Fibroblast of the aortic adventitia (primary cell): ENCODE measurements at places on chromosomes 6 and 20. TPM values are rescaled to one million over a fixed set of nuclear protein-coding genes. Genes with fewer than 3 reads are reported as not detected.

GRCh38 chr6:16543521-16543920, 217.7 kb downstream of the ATXN1 start:
- DNase-seq = no peak

- no peak for DNase-seq
Measured at GRCh38 chr6:76166874-76167273, 94.4 kb upstream of the IMPG1 start.

The LAMA4 gene
- total RNA-seq = 306 and 904 TPM in 2 replicates

DNA sequence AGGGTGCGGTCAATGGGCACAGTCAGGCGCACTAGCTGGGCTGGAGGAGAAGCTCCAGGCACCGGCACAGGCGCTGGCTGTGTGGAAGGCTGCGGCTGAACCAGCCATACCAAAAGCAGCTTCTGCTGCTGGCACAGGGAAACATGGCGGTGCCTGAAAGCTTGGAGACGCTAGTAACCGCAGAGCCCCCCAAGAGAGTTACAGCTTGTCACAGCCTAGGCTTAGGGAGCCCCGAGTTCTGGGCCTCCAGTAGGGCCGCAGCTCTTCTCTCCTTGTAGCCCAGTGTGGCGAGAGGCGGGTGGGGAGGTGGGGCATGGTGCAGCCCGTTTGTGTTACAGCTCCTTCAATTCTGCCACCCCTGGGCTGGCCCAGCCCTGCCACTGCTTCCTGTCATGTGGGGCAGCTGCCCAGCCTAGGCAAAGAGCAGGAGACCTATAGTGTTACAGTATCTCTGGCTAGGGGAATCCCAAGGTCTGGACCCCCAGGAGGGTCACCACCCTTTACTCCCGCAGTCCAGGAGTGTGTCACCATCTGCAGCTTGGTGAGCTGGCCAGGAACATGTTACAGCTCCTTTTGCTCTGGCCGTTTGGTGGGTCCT, 58.6 kb upstream of the MANEA start:
- no peak for DNase-seq

The TRIM40 gene
- not detected in 2 replicates for total RNA-seq

DNA sequence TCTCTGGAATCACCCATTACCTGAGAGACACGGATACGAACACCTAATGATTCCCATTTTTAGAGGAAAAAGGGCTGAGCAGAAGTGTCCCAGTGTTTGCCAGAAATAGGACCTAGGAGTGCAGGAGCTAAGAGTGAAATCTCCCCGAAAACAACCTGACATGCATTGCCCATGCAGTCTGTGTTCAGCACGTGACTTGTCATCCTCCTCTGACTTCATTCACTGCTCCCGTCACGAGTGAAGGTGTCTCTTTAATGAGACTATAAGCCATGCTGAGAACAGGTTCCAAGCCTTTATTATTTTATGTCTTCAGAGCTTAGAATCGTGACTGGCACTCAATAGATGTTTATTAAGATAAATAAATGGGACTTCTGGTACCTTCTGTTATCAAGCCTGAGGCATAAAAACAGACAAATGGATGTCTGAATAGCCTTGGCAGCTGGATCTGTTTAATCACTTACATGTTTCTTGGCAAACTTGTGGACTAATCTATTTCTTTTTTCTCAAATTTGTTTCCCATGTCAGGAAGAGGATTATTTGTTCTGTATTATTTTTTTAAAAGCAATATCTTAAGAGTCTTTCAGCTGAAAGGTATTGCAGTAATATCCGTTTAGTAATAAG, 3.7 kb upstream of the MLIP start:
- DNase-seq = no peak

The IPCEF1 gene
- 0.54 and 1.3 TPM in 2 replicates for total RNA-seq

- no peak for DNase-seq
Measured at GRCh38 chr6:25007269-25007699, 71.5 kb upstream of the RIPOR2 start.

GRCh38 chr6:168536665-168537539, 95.9 kb downstream of the SMOC2 start:
- DNase-seq = no peak

- DNase-seq = no peak
Measured at GRCh38 chr6:6564154-6564553, 24.4 kb upstream of the LY86 start.

- DNase-seq = no peak
Measured at GRCh38 chr6:166541366-166541765, 45.1 kb downstream of the RAMACL start.

DNA sequence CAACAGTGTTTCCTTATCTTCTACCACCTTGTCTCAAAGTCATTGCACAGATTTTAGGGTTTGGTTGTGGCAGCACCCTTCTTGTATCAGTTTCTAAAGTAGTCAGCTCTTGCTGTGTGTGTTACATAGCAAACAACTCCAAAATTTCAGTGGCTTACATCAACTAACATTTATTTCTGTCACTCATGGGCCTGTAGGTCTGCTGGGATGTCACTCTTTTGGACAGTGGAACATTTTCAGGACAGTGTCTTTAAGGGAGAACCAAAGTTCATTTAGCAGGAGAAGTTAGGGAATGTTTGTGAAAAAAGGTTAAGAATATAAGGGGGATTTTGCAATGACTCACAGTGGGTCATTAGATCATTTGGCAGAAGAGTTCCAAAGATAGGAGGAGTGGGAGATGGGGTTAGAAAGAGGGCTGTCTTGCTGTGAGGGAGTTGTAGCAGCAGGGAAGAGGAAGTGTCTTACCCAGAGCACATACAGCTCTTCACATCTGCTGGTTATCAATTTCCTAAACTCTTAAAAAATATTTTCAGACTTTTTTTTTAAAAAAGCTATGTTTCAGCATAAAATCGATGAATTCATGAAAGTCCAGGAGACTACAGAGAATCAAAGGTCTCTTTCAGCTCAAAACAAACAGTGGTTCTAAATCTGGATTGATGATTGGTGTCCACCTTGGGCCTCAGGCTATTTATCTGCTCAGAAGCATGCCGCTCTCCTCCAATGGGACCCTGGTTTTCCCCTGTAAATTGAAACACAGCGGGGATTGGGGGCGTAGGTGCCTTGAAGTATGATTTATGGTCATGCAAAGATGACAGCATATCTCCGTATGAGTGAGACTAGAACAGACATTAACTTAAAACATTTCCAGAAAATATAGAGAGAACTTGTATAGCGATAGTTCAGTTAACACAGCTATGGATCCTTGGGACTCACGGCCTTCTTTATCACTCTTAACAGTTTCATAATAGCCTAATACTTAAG, 117.3 kb downstream of the B3GAT2 start:
- no peak for DNase-seq

DNA sequence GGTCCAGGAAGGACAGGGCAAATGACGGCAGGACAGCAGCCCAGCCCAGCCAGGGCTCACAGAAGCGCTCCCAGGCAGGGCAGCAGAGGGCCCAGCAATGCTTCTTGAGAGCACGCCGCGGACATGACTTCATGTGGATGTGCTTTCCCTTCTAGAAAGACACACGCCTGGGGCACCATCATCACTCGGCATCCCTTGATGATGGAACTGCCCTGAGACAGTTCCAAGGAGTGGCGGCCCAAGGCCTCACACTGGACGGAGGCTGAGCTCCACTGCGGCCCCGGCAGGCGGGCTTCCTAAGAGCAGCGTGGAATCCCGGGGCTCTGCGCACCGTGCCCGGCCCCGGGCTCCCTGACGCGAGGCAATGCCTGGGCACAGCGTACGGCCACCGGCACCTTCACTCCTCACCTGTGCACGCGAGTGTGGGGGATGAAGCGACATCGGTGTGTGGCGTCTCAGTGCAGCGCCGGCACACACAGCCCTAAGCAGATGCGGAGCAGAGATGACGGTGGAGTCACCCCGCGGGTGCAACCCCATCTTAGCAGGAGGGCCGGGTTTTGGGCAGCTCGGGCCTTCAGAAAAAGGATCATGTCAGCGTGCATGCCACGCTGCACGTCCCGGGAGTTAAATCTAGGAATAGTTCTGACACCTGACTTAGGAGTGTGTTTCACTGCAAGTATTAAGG, 86.6 kb downstream of the THBS2 start:
- no peak for DNase-seq

The SCRT2 gene
- total RNA-seq = not detected in 2 replicates

GRCh38 chr6:96576221-96576620, 13.3 kb downstream of the FHL5 start:
- DNase-seq = no peak

- DNase-seq = no peak
Measured at GRCh38 chr20:1808101-1808500, 87.1 kb upstream of the SIRPA start.

DNA sequence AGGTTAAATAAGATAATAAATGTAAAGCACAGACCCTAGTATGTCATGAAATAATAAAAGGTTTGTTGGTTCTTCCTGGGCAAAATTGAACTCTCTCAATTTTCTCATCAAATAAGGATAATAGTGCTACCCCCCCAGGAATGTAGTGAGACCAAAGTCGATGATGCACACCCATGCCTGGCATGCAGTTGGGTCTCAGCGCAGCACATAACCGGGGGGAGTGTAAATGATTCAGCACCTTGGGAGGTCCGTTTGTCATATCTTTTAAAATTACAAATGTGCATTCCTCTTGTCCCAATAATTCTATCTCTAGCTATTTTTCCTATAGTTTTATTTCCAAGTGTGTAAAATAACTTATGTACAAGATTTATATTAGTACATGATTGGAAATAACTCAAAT, 31.3 kb upstream of the CCDC167 start:
- no peak for DNase-seq
